Activated CD4-positive, alpha-beta T cell treated with anti-CD3 and anti-CD28 coated beads, Interleukin-2, amount 50 U/mL, for 16 hours (primary cell): ENCODE measurements at places on chromosomes 3 and 15.

DNA sequence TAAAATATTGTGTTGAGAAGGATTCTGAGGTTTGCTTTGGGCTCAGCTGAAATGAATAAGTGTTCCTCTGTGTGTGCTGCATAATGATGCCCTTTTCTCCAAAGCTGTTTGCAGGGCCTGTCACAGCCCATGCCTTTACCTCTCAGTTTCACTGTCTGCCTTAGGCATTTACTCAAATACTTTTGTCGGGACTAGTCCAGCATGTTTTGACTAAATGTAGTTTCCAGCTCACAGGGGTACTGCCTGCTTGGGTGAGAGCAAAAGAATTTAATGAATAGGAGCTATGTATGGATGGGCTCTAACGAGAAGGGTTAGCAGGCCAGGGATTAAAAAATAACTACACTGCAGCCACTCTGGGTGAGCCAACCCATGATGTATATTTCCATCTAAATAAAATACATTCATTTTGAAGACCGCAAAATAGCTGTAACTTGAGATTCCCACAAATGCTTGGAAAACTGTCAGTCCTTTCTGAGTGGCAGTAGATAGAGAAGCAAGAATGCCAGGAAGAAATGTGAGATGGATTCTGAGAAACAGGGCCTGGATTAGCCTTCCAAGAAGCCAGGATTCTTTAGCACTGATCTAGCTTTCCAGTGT, 549.2 kb upstream of the TBL1XR1 start:
- no peak for DNase-seq

- DNase-seq = no peak
Measured at GRCh38 chr3:105988540-105989212, 119.9 kb upstream of the CBLB start.

DNA sequence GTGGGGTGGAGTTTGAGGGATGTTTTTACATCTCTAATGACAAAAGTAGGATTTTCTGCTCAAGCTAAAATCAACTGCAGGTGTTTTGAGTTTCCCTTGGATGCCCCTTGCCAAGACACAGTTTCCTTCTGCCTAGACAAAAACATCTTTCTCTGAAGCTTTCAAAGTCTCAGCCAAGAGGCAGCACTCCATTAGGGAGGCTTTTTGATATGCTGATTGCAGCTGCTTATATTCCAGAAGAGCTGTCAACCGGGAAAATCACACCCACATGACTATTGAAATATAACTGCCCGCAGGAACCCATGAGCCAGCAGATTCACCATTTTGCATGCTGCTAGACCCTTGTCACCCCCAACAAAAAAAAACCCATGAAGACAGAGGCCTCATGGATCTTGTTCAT, 27.5 kb upstream of the ZNF148 start:
- DNase-seq = no peak

DNA sequence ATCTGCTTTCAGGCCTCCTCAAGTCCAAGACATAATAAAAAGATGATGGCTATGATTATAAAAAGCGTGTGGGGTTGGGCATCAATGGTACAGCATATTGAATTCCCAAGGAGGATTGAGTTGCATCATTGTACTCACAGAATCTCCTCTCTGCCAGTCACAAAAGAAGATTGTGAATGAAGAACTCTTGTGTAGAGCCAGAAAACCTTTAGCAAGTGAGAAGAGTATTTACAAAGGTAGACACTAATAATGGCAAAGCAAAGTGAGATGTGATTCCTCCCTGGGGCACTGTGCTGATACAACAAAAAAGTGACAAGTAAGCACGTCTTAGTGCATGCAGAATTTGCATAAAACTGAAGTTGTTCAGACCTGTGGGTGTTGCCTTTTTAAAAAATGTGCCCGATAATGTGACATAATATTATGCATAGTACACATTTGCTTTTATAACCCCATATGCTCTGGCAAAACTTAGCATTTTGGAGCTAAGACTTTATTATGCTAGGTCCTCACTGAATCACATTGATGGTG, 291.2 kb upstream of the TBC1D5 start:
- no peak for DNase-seq

- no peak for DNase-seq
Measured at GRCh38 chr15:51870774-51871173, 41.3 kb downstream of the TMOD3 start.

DNA sequence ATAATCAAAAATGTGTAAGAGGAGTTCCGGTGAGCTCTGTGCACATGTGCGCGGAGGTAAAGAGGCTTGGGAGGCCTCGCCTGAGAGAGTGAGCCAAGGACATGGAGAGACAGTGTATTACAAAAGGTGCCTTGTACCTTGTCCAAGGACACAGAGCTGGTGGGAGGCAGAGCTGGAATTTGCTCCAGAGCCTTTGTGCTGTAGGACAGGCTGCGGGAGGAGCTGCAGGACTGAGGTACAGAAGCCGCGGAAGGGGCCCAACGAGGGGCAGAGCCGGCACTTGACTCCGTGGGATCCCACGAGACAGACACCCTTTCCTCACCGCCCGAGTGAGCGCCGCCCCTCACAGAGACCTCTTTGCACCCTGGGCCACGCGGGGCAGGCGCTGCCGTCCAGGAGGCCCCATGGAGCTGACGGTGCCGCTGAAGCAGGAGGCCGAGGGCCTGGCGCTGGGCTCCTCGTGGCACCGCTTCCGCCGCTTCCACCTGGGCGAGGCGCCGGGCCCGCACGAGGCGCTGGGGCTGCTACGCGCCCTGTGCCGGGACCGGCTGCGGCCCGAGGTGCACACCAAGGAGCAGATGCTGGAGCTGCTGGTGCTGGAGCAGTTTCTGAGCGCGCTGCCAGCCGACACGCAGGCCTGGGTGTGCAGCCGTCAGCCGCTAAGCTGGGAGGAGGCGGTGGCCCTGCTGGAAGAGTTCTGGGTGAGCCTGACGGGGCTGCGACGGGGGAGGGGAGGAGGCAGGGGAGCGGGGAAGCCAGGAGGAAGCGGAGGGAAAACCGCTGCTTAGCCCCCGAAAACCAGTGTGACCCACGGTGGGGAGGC, 68.7 kb downstream of the SLTM start:
- no peak for DNase-seq

GRCh38 chr3:156948402-156949210, 122.5 kb downstream of the LEKR1 start:
- DNase-seq = no peak

- DNase-seq = no peak
Measured at GRCh38 chr15:71133747-71134472, 18.6 kb downstream of the THSD4 start.

DNA sequence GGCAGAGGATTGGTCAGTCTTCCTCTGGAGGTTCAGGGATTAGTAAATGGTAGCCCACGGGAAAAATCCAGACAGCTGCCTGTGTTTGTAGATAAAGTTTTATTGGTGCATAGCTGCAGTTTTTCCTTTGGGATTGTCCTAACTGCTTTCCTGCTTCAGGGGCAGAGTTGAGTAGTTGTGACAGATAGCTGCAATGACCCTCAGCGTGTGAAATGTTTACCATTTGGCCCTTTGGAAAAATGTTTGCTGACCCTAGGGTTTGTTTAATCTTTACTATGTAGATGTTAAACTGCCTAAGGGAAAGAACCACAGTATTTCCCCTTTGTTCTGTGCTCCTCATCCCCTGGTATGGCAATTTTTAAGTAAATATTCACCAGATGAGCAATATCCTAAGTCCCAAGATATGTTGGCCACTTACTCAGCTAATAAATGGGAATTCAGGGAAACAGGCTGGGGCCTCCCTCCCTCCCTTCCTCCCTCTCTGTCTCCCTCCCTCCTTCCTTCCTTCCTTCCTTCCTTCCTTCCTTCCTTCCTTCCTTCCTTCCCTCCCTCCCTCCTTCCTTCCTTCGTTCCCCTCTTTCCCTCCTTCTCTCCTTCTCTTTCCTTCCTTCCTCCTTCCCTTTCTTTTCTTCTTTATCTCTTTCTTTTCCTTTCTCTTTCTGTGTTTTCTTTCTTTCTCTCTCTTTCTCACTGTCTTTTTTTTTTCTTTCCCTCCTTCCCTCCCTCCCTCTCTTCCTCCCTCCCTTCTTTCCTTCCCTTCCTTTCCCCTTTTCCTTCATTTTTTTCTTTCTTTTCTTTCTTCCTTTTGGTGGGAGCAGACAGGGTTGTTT, 234.6 kb upstream of the BHLHE40 start:
- DNase-seq = no peak

- DNase-seq = no peak
Measured at GRCh38 chr15:63042877-63043334, 359 bp downstream of the TPM1 start.

DNA sequence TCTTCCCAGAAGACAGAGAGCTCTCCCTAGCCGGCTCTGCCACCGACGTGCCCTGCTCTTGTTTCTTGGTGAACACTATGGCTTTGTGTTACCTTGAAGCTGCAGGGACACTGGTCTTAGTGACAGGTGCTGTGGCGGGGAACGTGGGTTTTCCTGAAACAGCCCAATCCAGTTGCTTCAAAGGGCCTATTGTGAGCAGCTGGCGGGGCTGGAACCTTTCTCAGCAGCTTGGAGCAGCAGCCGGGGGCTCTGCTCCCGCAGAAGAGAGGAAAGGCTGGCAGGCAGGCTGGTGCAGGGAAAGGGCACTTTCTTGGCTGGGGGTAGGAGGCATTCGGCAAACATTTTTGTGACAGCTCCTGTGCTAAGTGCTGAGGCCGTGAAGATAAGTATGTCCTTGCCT, 12.8 kb downstream of the MYZAP start:
- no peak for DNase-seq

GRCh38 chr3:126208606-126209256, 28.3 kb upstream of the ALDH1L1 start:
- DNase-seq = no peak

GRCh38 chr3:131109156-131109555, 82.5 kb downstream of the NEK11 start:
- DNase-seq = no peak
